ENCODE measurements at places on chromosomes 6 and 20. TPM values are rescaled to one million over a fixed set of nuclear protein-coding genes. Genes with fewer than 3 reads are reported as not detected.

- peaks cover 14% of the 10 kb centered on the region for H3K4me1 ChIP-seq
- no peak overlapping the region for H3K27ac ChIP-seq
- H3K27me3 ChIP-seq, result no peaks in the 10 kb centered on the region
- H3K4me3 ChIP-seq, result no peak overlapping the region
- no peak for DNase-seq
- H3K36me3 ChIP-seq, result peaks cover 36% of the 10 kb centered on the region
Observed at GRCh38 chr20:17660667-17661066, 21.4 kb downstream of the RRBP1 start.

DNA sequence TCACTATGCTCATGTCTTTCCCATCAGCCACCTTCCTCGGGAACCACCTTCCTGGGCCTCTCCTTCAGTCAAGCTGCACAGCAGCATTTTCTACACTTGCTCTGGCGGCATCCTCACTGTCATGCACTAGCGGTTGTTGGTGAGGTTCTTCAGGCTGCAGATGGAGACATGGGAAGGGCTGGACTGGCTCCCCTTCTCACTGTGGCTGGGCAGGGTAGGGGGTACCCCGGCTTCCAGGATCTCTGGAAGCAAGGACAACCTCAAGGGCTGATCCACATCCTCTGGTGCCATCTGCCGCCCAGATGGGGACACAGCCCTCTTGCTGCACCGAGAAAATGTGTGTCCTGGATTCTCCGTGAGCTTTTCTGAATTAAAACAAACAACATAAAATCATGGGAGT, 180.1 kb upstream of the RNF24 start:
- H3K4me1 ChIP-seq, result no peaks in the 10 kb centered on the region
- H3K4me3 ChIP-seq, result no peak overlapping the region
- no peaks in the 10 kb centered on the region for H3K27me3 ChIP-seq
- H3K36me3 ChIP-seq, result no peaks in the 10 kb centered on the region
- H3K27ac ChIP-seq, result no peak overlapping the region
- DNase-seq, result no peak

The PTPRT gene
- total RNA-seq, result 5.7 TPM

The SLC22A16 gene
- total RNA-seq, result 0.20 TPM

DNA sequence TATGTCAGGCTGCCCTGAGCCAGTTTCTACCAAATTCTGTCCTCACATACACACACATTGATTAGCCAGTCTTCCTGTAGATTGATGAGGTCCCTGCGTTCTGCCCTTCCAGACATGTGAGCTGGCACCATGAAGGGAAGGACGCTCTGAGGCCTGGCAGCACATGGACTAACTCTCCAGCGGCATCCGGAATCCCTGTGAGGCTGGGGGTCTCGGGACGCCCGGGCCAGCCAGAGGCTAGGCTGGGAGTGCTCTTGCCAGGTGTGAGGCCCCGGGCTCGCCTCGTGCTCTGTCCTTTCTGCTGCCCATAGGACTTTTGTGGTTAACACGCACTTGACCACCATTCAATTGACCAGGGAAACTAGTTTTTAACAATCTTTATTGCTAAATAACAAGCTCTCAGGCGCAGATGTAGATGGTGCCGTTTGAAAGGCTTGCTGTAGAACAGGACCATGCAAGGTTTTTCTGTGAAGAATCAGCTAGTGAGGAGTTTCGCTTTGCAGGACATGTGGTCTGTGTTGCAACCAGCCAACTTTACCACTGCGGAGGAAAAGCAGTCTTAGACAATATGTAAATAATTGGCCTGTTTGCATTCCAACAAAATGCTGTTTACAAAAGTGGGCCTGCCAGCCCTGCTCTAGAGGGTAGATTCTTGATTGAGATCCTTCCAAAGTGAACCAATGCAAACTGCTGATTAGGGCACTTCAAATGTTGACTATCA, 29.3 kb downstream of the FOXF2 start:
- DNase-seq, result no peak
- H3K27ac ChIP-seq, result no peak overlapping the region
- no peak overlapping the region for H3K4me3 ChIP-seq
- no peaks in the 10 kb centered on the region for H3K36me3 ChIP-seq

DNA sequence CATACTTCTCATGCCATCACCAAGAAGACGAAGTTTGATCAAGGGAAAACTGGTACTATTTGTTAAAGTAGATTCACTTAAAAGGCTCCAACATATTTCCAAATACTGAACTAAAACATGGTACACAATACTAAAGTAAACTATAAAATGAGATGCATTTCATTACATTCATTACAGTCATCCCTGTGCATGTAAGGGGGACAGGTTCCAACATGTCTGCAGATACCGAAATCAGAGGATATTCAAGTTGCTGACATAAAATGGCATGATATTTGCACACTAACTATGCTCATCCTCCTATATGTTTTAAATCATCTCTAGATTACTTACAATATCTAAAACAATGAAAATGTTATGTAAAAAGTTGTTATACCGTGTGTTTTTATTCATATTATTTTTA, 893.9 kb upstream of the MANEA start:
- H3K4me1 ChIP-seq, result no peaks in the 10 kb centered on the region
- no peaks in the 10 kb centered on the region for H3K27me3 ChIP-seq
- DNase-seq, result no peak
- H3K27ac ChIP-seq, result no peak overlapping the region
- H3K36me3 ChIP-seq, result no peaks in the 10 kb centered on the region
- H3K4me3 ChIP-seq, result no peak overlapping the region

GRCh38 chr20:21228511-21228910, 74.6 kb upstream of the XRN2 start:
- H3K4me1 ChIP-seq, result no peaks in the 10 kb centered on the region
- DNase-seq, result no peak
- H3K27me3 ChIP-seq, result no peaks in the 10 kb centered on the region
- H3K36me3 ChIP-seq, result peaks cover 35% of the 10 kb centered on the region
- no peak overlapping the region for H3K27ac ChIP-seq

GRCh38 chr20:19928328-19929011, 88.7 kb upstream of the NAA20 start:
- no peaks in the 10 kb centered on the region for H3K36me3 ChIP-seq
- no peaks in the 10 kb centered on the region for H3K27me3 ChIP-seq
- peak overlapping the region; percentile 64 for H3K27ac ChIP-seq
- no peak overlapping the region for H3K4me3 ChIP-seq

DNA sequence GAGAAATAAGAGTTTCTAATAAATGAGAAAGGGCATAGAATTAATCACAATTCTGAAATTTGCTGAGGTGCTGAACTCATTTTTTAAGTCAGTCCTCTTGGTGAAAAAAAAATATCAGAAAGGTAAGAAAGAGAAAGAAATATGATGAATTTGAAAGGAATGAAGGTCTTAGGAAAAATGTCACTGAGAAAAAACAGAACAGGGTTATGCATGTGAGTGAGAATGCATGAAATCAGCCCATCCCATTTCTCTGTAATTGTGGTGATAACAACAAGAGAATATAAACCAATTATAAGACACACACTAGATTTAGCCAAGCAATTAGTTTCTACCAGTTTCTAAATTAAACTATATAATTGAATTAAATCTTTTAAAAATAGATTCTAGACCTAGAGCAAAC, 138.9 kb downstream of the TBX18 start:
- H3K27ac ChIP-seq, result no peak overlapping the region
- no peak for DNase-seq
- no peaks in the 10 kb centered on the region for H3K27me3 ChIP-seq
- no peaks in the 10 kb centered on the region for H3K4me1 ChIP-seq
- no peak overlapping the region for H3K4me3 ChIP-seq

The LAMA5 gene
- 762 TPM for total RNA-seq

The CD24 gene
- 231 TPM for total RNA-seq
